ENCODE measurements at places on chromosomes 3 and 15.

- no peak for DNase-seq
Measured at GRCh38 chr3:27219127-27219845, 149.9 kb downstream of the NEK10 start.

DNA sequence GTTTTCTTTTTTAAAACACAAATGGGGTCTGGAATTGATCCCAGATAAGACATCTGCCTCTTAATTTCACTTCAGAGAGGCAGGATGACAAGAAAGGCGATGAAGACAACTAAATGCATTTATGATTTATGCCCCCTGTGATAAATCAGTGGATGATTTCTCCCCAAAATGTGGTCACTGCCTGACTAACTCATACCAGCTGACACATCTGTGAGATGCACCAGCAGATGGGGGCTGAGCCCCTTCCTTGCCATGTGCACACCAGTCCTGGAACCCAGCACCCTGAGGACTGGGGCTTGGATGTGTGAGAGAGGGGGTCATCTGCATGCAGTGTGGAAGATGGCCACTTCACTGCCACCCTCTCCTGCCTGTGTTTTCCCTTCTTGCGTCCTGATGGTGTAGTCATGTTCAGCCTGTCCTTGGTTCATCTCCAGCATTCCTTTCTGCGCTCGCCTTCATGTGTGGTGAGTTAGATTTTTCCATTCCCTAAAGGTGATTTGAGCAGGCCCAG, 264.3 kb downstream of the LRTM1 start:
- DNase-seq, result no peak

- no peak for DNase-seq
Measured at GRCh38 chr3:143658861-143659260, 189.4 kb downstream of the SLC9A9 start.

DNA sequence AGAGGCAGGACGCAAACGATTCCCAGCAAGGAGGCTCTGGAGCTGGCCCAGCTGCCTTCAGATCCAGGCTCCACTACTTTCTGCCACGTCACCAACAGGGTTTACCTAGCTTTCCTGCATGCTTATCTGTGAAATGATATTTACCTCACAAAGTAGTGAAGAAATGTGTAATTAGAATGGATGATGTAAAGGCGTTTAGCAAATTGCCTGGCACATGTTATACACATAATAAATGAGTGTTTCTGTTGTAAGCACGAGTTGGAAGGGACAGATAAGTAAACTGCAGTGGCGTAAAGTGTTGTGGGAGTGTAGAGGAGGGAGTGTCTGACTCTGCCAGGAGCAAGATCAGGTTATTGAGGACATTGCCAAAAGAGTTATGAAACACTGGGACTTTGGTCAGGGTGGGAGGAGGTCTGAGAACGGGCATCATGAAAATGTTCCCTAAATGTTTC, 3.5 kb upstream of the CHAC1 start:
- no peak for DNase-seq

DNA sequence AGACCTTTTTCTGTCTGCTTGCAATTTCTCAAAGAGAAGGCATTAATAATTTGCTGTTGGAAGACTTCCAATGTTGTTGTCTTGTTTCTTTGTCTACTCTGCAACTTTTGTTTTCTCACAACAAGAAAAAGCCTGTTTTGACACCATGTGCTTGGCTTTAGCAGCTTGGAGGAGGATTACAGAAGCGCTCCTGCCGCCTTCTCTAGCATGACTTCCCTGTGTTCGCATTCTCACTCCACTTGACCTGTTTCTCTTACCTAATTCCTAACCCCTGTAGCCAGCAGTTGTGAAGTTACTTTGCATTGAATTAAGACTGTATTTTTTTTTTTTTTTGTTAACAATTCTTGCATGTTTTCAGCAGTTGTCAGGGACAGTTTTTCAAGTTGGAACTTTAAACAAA, 235.3 kb upstream of the GOLIM4 start:
- no peak for DNase-seq

GRCh38 chr15:34359416-34359815, 7.6 kb downstream of the LPCAT4 start:
- DNase-seq, result no peak

- no peak for DNase-seq
Measured at GRCh38 chr15:71294911-71295602, 179.8 kb downstream of the THSD4 start.

DNA sequence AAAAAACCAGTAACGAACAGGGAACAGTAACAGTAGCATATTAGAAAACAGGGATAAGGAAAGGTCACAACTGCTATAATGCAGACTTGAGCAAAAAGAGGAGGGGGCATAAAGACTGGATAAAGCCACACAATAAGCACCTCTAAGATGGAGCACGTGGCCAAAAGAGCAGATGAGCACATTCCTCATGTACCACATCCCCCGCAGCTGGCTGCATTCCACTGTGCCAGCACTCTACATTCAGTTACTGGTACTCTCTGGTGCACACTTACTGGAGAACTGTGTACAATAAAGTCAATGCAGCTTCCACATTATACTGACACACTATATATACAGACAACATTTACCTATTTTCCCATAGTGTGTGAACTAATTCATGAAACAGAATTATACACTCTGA, 64.7 kb downstream of the UBE3A start:
- no peak for DNase-seq

- DNase-seq, result no peak
Measured at GRCh38 chr15:97903971-97904572, 56.4 kb upstream of the ARRDC4 start.

DNA sequence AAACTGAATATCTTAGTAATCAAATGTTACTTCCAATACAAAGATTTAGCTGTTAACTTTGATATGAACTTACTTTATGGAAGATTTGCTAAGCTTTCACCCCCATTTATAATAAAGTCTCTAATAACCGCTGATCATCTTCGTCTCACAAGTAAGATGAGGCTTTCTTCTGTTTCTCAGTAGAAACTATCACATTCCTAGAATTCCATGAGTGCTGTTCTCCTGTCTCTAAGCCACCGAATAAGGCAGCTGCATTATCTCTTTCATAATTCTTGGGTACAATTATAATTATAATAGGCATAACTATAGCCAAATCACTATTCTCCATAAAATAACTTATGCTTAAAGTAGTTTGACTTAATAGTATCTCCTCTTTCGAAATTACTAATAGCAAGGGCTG, 18.3 kb upstream of the SETMAR start:
- no peak for DNase-seq

DNA sequence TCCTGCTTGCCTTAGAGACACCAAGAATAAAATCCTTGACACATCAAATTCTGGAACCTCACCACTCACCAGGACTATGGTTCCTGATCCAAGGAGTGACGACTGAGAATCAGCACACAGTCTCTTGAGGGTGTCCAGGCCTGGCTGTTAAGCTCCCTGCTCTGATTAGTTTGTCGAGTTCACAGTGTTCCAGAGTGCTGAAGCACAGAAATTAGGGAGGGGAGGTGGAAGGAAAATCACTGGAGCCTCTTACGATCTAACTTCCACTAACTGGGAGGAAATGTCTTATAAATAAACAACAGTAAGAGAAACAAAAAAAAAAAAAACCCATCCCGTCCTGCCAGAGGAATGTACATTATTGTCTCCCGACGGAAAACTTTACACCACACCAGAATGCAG, 330.2 kb downstream of the TIGIT start:
- DNase-seq, result no peak

- no peak for DNase-seq
Measured at GRCh38 chr3:107684431-107684925, 161.7 kb downstream of the BBX start.

GRCh38 chr15:98441599-98441998, 206.7 kb upstream of the IGF1R start:
- DNase-seq, result no peak

- no peak for DNase-seq
Measured at GRCh38 chr3:42751609-42752008, 21.4 kb downstream of the CCDC13 start.

DNA sequence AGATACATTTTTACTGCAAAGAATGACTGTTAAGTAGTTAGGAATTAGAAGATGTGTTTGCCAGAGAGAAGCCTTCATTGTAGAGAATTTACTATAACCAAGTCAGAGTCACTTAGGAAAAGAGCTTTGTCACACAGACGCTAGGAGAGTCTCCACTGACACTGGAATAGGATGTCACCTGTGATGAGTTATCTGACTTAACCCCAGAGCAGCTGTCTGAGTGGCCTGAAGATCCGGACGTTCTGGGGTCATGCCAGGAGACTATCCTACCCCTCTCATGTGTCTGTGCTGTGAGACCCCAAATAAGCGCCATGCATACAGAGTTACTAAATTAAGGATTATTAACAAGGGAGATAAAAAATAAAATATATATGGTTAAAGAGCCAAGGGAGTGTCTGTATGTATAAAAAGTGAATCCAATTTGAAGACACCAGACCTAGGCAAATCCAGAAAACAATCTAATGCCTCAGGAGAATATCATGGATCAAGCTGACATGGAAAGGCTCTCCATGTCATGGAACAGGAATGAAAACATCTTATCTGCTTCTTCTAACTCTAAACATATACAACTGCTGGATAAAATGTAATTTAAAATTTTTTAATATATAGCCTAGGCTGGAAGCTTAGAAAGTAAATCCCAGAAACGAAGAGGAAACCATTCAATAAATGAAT, 43.5 kb downstream of the ITGB5 start:
- DNase-seq, result no peak

GRCh38 chr3:58021072-58021959, 13.1 kb downstream of the FLNB start:
- DNase-seq, result no peak

DNA sequence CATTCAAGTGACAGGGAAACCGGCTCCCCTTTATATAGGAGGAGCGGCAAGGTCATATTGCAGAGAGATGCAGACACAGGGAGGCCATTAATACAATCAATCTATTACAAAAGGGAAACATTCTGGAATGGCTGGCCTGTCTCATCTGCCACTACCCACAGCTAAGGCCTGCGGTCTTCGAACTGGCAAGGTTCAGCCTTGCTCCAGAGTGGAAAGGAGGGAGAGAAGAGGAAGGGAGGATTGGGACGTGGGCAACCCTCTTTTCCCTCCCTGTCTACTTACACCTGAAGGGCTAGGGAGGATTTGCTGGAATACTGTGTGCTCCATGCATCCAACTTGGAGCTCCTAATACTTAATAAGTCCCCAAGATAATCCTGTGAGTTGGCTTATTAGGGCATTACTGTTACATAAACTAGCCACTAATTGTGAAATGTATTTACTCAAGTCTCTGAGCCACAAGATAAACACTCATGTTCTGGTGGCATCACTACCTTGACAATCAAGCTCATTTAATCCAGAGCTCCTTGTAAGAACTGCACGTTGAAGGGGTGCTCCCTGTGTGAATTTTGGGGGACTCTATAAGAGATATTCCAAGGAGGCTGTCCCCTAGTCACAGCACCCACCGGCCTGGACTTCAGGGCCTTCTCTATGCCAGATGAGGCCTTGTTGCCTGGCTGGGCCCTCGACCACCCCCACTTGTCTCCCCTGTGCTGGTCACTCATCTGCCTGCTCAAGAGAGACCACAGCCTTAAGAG, 19.7 kb upstream of the CCDC174 start:
- no peak for DNase-seq

DNA sequence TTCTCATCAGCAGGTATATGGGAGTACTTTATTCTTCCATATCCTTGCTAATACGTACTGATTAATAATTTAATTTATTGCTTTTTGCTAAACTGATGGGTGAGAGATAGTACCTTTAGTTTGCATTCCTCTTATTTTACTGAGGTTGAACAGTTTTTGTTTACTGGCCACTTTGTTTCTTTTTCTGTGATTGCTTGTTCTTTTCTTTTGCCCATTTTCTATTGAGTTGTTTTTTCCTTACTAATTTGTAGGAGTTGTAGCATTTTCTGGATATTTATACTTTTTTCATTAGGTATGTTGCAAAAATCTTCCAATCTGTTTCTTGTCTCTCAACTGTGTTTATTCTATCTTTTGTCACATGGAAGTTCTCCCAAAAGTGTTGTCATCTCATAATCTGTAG, 4.8 kb downstream of the PDCD6IP start:
- no peak for DNase-seq

GRCh38 chr3:124221422-124221821, 229.5 kb upstream of the ROPN1 start:
- DNase-seq, result no peak

GRCh38 chr15:33114374-33114717, 80.2 kb downstream of the FMN1 start:
- no peak for DNase-seq

DNA sequence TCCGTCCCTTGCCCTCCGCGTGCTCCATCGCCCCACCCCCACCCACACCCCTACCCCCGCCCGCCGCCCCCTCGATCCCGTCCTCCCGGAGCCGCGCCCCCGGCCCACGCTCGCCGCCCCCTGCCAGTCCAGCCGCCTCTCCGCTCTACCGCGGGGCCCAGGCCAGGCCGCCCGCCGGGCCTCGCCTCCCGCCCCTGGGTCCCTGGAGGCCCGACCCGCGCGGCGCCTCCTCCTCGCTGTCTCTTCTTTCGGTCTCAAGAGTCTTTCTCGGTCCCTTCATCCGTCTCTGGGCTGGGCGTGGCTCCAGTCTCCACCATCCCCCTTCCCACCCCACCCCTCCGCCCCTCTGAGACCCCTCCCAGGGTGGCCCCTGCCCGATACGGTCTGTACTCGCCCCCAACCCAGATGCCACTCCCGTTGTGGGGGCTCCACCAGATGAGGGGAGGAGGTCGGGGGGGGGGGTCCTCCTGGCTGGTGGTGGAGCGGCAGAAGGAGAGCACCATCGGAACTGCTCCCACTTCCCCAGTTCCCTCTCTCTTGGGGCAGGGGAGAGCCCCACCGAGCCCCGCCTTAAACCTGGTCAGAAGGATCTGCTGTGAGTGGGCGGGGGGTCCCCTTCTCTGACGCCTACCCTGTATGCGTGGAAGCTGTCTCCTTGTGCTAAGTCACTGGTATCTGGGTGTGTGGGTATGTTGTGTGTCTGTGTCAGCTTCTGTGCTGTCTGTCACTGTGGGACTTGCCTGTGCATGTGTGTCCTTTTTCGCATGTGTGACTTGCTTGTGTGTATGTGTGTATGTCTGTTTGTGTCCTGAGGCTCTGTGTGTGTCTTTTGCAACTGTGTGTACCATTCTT, 1.0 kb downstream of the PRKCD start:
- DNase-seq, result no peak

DNA sequence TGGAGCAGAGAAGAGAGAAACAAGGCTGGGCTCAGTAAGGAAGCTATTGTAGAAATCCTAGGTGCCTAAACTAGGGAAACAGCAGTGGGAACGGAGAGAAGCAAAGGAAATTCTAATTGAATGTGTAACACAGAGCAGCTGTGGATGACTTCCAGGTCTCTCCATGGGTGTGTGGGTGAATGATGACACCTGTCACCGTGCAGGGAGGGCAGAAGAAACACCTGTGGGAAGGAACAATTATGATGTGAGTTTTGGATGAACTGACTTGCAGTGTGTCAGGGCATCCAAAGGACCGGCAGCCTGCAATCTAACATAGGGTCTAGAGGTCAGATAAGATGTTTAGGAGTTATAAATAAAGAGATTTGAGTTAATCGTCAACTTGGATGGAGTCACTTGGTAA, 144.2 kb downstream of the RYR3 start:
- no peak for DNase-seq

Measured in esophagus squamous epithelium (tissue), 5 donors.